GM12892 (cell line): ENCODE measurements at places on chromosomes 1 and 21.

- no peak for DNase-seq
Measured at GRCh38 chr1:233485385-233485784, 128.5 kb upstream of the KCNK1 start.

GRCh38 chr1:19351873-19352272 lies 39.7 kb downstream of the SLC66A1 start:
- DNase-seq, result no peak

DNA sequence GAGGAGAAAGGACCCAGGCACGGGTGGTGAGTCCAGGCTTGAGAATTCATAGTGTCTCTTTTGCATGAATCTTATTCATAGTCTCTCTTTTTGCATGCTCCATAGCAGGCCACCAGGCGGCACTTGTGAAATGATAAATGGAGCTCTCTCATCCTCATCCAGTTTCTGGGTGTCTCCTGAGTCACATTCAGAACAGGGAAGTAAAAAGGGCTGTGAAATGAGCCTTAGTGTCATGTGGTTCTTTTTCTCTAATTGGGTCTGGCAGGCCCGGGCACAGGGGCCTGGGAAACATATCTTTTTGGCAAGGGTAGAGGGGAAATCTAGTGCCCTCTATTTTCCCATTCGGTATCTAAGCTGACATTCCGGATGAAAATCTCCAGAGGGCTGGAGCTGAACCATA lies 19.1 kb upstream of the NCF2 start:
- no peak for DNase-seq

DNA sequence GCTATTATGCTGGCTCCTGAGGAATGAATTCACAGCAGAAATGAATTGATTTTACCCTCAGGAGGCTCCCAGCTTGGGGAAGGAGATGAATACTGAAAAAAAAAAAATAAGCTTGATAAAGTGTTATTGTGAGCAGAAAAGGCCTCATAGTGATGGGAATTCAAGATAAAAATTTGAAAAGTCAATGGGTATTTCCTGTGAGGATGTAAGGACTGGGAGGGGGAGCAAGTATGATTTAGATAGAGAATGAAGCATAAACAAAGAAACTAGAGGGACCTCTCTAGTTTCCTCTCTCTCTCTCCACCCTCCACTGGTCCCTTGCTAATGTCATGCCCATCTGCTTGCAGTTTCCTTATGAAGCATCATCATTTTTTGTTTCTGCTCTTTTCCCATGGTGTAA lies 439.0 kb upstream of the PLXNA2 start:
- no peak for DNase-seq

DNA sequence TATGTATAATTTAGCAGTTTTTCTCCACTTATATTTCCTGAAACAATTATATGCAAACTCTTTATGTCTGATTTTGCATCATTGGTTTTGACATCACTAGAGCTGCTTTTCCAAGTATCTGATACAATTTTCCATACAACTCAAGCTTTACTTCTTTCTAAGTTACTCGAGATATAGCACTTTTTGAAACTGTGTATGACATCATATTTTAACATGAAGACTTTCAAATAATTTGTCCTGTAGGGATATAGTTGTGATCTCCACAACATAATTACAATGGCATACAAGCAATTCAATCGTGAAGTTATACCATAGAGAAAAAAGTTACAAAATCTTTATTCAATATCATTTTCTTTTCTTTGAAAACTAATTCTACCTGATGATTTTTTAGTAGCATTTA lies 173.0 kb downstream of the LEPR start:
- no peak for DNase-seq

- no peak for DNase-seq
Measured at GRCh38 chr21:36721817-36722216, 22.9 kb downstream of the SIM2 start.

GRCh38 chr1:49527606-49528305 lies 496.0 kb downstream of the AGBL4 start:
- no peak for DNase-seq
